M059J (cell line): ENCODE measurements at places on chromosomes 16 and 17. TPM values are rescaled to one million over a fixed set of nuclear protein-coding genes. Genes with fewer than 3 reads are reported as not detected.

The MNT gene
- 1.5 and 3.2 TPM in 2 replicates for total RNA-seq

The CHTF8 gene
- 82.1 and 84.6 TPM in 2 replicates for total RNA-seq

The CDH13 gene
- 51.0 and 61.5 TPM in 2 replicates for total RNA-seq

The PRR15L gene
- not detected in 2 replicates for total RNA-seq

The OTOP3 gene
- total RNA-seq = not detected in 2 replicates

The KRTAP4-11 gene
- total RNA-seq = not detected in 2 replicates

- DNase-seq = peak; percentile 92
These were observed 11.0 kb downstream of the HEXIM2 start for GRCh38 chr17:45172541-45173286.

GRCh38 chr17:43619705-43620104 lies 42.0 kb downstream of the MEOX1 start:
- DNase-seq = no peak

DNA sequence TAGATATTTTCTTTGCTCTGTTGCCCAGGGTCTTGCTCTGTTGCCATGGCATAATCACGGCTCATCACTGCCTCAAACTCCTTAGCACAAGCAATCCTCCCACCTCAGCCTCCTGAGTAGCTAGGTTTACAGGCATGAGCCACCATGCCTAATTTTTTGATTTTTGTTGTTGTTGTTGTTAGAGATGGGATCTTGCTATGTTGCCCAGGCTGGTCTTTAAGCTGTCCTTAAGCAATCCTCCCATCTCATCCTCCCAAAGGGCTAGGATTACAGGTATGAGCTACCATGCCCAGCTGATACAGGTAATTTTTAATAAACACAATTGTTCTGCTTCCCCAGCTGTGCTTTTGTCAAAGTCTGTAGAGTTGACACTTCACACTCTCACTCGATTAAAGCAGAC lies 159.3 kb downstream of the PARN start:
- no peak for DNase-seq

- DNase-seq = peak; percentile 46
These were observed 458 bp downstream of the SLC12A4 start for GRCh38 chr16:67967958-67968399.

GRCh38 chr16:86556576-86556975 lies 1.5 kb upstream of the MTHFSD start:
- DNase-seq = no peak

GRCh38 chr17:63984236-63984635 lies 11.5 kb upstream of the SCN4A start:
- no peak for DNase-seq

- DNase-seq = peak; percentile 31
These were observed 4.5 kb upstream of the ACSF2 start for GRCh38 chr17:50421308-50422051.

DNA sequence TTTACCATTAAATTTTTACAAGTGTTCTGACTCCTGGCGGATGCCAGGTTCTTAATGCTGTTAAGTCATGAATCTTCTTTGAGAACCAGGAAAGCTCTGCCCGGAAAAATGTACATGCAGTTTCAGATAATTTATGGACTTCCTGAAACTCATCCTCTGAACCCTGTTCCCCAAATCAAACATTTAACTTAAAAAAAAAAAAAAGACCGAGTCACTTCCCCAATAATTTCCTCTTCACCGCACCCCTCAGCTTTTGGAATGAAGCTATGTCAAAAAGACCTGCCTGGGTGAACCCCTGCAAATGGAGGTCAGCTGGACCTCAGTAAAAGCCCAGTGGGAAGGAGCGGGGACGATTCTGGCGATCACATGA lies 15.0 kb downstream of the ZNF232 start:
- no peak for DNase-seq

- no peak for DNase-seq
These were observed 144.5 kb downstream of the FTO start for GRCh38 chr16:53848277-53848942.

- no peak for DNase-seq
These were observed 135.8 kb upstream of the CPHXL start for GRCh38 chr16:75862098-75862386.

DNA sequence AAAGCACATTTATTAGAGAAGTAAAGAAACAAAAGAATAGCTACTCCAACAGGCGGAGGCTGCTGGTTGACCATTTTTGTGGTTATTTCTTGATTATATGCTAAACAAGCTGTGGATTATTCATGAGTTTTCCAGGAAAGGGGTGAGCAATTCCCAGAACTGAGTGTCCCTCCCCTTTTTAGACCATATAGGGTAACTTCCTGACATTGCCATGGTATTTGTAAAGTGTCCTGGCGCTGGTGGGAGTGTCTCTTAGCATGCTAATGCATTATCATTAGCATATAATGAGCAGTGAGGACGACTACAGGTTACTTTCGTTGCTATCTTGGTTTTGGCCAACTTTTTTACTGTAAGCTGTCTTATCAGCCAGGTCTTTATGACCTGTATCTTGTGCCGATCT lies 12.2 kb upstream of the HS3ST4 start:
- peak; percentile 22 for DNase-seq

DNA sequence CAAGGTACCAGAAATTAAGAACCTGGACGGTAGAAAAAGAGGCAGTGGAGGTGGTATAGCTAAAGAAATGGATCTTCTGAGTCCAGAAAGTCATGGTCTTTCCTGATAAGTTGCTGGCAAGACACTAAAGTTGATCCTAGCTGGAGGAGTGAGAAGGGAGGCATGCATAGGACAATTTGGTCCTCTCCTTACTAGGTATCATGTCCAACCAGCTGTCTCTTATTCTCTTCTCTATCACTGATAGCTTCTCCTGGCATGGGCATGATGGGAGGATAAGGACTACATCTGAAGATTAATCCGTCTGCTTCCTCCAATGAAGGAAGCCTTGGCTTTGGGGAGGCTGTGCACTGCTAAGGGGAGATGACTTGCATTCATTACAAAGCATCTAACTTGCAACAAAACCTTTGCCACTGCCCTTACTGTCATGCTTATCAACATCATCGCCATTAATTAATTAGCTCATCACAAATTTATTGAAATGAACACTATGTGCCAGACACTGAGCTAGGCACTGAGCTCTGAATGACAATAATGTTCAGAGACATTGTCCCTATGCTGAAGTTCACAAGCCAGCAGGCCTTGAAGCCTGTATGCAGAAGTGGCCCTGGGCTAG lies 3.1 kb upstream of the FAM117A start:
- no peak for DNase-seq

GRCh38 chr17:4708436-4708835 lies 2.0 kb upstream of the ARRB2 start:
- peak; percentile 15 for DNase-seq
